ENCODE measurements at places on chromosomes 3 and 15.

- DNase-seq: no peak
Observed at GRCh38 chr3:5282703-5283102, 95.2 kb downstream of the EDEM1 start.

DNA sequence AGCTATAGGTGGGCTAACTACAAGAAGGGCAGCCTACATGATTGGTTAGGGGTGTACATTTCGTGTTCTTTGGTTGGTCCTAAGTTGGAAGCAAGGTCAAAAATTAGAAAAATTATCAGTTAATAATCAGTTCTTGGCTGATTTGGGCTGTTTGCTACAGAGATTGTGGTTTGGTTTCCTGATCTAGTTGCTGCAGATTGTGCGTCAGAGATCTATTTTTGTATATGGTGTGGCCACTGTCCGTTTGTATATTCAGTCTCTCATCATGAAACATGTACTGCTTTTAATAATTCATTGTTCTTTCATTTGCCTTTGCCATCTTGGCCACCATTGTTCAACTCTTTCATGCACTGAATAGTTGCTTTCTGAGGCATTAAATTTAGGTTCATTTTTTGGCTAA, 80.9 kb downstream of the LRRC3B start:
- DNase-seq: no peak

GRCh38 chr15:57308170-57308545, 68.1 kb upstream of the CGNL1 start:
- no peak for DNase-seq

DNA sequence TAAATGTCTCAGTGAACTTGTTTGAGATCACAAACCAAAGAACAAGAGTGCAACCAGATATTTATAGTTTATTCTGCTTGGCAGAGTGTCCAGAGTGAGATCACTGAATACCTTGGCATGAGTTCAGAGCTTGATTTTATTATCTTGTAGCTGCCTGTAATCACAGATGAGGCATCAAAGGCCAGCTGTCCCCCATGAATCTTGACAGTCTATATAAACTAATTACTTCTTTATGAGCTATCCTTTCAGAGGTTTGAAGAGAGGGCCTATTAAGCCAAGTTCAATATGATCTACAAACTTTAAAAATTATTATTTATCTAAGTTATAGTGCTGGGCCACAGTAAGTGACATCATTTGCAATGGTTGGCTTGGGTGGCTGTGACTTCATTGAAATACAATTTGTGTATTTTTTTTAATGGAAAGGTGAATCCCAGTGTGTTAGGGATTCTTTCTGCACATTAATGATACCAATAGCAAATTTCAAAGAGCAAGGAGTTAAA, 251.5 kb downstream of the CLSTN2 start:
- no peak for DNase-seq

GRCh38 chr3:25781758-25782594, 1.3 kb downstream of the NGLY1 start:
- DNase-seq: no peak

GRCh38 chr3:10347648-10348403, 26.9 kb upstream of the SEC13 start:
- DNase-seq: no peak

All from CD8-positive, alpha-beta T cell (primary cell).